ENCODE measurements at places on chromosomes 4 and X.
A peak's percentile ranks its signal among the peaks of the same experiment; 100 is the strongest.

DNA sequence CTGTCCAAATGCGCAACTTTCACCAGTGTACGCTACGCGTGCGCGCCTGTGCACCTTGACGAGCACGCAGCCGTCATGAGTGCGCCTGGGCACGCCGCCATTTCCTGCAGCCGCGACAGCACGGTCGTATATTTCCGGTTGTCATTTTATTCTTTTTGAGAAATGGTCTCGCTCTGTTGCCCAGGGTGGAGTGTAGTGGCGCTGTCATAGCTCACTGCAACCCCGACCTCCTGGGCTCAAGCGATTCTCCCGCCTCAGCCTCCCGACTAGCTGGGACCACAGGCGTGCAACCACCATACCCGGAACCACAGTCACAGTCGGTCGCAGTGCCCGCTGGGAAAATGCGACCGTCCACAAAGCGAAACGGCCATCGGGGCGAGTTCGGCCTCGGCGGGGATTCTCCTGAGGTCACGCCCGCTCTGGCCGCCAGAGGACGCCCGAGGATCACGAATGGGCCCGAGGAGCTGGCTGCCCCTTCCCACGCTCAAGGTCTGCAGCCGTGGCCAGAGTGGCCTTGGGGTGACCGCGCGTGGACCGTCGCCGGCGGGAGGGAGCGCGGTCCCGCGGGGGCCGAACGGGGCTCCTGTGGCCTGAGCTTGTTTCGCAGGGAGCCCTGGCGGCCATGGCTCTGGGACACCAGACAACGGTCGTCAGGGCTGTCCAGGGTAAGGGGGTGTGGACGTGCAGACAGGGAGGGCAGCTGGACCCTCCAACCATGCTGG is 23.7 kb upstream of the PNMA3 start:
- peak; percentile 67 for DNase-seq

DNA sequence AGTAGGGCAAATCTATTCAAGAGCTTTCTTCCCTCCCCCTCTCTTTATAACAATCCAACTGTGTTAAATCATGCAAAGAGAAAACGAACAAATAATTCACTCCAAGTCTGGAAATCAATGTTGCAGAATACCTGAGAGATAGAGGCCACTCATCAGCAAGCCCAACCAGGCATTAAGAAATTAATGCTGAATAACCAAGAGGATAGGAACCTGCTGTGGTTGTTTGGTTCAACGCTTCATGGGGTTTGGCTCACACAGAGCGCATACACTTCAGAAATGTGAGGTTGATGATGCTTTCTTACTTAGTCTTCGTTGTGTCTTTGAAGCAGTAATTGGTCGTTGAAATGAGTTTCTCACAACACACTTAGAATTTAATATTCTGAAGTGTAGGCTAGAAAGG is 1540.0 kb upstream of the PABPC4L start:
- no peak for DNase-seq

- no peak for DNase-seq
Observed at GRCh38 chr4:54315561-54316538, 86.8 kb downstream of the PDGFRA start.

- DNase-seq = no peak
Observed at GRCh38 chr4:41065434-41066006, 148.8 kb downstream of the APBB2 start.

- no peak for DNase-seq
Observed at GRCh38 chr4:121448231-121448630, 67.4 kb upstream of the QRFPR start.

DNA sequence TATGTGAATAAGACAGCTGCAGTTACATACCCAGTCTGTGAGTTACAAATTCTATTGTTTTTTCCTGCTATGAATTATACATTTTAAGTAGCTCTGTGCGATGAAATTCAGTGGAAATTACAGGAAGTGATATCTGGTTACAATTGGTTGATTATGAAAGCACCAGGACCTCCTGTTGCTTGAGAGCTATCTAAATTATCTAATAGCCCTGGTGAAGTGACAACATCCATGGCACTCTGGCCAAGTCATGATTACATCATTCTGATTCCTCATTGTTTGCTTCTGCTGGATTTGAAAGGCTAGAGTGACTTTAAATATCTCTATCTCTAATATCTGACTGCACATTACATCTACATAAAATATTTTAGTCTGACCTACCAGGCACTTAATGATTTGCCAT is 515.0 kb downstream of the CFAP47 start:
- no peak for DNase-seq
